ENCODE measurements at places on chromosomes 3 and 15. TPM values are rescaled to one million over a fixed set of nuclear protein-coding genes. Genes with fewer than 3 reads are reported as not detected.

Gene ZPLD1
- total RNA-seq, result not detected

Gene KCNMB3
- 3.8 TPM for total RNA-seq

Gene ROBO1
- 31.7 TPM for total RNA-seq

Gene ZNF280D
- 96.6 TPM for total RNA-seq

Gene IL20RB
- 15.2 TPM for total RNA-seq

Gene TRIM59
- 1.4 TPM for total RNA-seq

Gene PLS1
- 0.53 TPM for total RNA-seq

Gene TSC22D2
- total RNA-seq, result 30.6 TPM

GRCh38 chr15:76360416-76360815 lies 23.8 kb downstream of the ISL2 start:
- no peak for DNase-seq

GRCh38 chr3:135125171-135125801 lies 330.2 kb downstream of the EPHB1 start:
- DNase-seq, result no peak

GRCh38 chr3:41302295-41302694 lies 103.0 kb downstream of the CTNNB1 start:
- DNase-seq, result no peak

GRCh38 chr3:129278966-129279906 lies 566 bp downstream of the HMCES start:
- peak; percentile 68 for DNase-seq

DNA sequence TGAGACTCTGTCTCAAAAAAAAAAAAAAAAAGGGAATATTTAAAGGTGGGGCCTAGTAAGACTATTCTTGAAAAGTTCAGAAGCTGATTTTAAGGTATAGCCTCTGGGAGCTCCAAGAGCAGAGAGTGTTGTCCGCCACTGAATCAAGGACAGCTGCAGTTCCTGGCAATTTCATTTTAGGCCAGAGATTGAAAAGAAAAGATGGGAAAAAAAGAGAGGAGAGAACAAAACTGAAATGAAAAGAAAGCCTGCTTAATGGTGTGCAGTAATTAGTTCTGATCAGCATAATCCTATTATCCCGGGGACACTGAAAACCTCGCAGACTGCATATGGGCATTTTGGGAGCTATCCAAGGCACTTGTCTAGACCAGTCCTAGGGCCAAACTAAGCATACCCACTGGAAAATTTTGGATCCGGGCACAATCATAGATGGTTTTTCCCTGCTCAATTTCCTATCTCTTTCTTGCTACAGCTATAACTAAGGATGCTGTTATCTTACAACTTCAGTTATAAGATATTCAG lies 43.2 kb downstream of the EHHADH start:
- no peak for DNase-seq

DNA sequence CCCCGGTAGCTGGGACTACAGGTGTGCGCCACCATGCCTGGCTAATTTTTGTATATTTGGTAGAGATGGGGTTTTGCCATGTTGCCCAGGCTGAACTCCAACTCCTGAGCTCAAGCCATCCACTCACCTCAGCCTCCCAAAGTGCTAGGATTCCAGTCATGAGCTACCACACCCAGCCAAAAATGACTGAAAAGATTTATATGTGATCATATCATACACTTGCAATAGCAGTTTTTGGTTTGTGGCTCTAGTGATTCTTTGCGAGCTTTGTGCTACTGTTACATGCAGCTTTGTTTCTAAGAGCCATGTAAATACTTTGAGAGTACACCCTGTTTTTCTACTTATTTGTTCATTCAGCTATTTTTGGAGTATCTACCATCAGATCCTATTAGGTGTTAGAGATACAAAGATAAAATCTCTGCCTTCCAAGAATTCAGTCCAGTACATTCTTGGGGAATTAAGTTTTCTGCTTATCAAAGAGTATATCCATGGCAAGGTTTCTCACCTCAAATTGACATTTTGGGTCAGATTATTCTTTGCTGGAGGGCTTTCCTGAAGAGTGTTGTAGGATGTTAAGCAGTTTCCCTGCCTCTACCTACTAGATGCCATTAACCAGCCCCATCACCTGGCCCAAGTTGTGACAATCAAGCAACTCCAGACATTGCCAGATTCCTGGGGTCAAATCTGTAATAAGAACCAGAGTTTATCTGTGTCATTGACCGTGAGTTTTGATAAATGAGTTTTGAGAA lies 15.0 kb downstream of the SNAP23 start:
- DNase-seq, result no peak

GRCh38 chr3:141076036-141076773 lies 25.1 kb downstream of the SPSB4 start:
- DNase-seq, result no peak

- DNase-seq, result no peak
Measured at GRCh38 chr15:81780966-81781365, 264.9 kb downstream of the MEX3B start.

- no peak for DNase-seq
Measured at GRCh38 chr3:194880940-194881925, 195.6 kb downstream of the FAM43A start.

GRCh38 chr3:44555723-44556122 lies 730 bp downstream of the ZKSCAN7 start:
- DNase-seq, result no peak

GRCh38 chr3:83953417-83954089 lies 1005.2 kb upstream of the CADM2 start:
- no peak for DNase-seq

- DNase-seq, result no peak
Measured at GRCh38 chr3:179842061-179842460, 189.2 kb downstream of the USP13 start.

DNA sequence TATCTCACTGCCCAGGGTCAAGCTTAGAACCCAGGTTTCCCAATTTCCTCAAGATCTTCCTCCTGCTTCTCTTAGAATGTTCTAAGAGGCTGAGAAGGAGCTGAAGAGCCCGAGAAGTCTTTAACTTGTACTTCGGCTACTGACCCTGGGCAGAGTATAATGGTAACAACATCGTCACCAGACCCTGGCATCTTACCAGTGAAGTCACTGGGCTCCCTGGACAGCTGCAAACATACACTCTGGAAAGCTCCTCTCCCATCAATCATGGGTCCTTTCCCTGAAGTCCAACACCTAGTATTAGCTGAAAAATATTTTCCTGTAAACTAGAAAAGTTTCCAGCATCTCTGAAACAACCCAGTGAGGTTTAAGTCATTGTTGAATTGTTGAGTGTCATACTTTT lies 22.7 kb downstream of the CPEB1 start:
- no peak for DNase-seq

GRCh38 chr15:59991834-59992233 lies 12.3 kb upstream of the FOXB1 start:
- DNase-seq, result no peak

GRCh38 chr15:41417418-41418195 lies 712 bp downstream of the RTF1 start:
- peak; percentile 70 for DNase-seq

DNA sequence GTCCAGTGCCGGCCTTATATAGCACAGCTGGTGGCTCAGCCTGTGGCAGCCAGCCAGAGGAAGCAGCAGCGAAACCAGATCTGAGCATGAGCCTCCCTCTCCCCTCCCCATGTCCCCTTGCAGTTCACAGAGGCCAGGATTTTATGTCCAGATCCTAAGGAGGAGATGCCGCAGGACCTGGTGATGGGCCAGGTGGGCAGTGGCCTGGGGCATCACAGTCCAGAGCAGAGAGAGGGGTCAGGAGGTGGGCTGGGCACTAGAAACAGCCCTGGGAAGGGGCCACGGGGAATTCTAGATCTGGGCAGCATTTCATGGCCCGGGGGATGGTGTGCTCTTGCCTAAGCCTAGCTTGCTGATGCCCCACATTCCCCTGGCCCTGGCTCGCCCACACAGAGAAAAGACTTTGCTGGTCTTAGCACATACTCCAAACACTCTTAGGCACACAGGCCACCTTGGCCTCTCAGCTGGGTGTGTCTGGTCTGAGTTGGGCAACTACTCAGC lies 259 bp upstream of the CILP start:
- DNase-seq, result no peak

DNA sequence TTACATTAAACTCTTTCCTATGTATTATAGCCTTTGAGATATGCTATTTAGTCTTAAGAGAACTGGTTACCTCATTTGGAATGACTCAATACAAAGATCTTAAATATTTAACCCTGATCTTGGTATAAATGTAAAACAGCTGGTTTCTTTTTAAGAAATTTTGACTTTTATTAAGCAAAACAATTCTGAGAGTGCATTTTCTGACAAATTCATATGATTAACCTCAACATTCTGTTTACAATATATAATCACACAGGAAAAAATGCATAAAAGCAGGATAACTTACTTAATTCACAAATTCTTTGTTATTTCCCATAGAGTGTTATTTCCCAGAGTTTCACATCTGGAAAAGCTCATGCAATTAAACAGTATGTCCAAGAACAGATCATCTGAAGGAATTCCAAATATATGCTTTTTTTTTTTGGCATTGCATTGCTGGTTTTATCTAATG lies 400.4 kb upstream of the THBS1 start:
- no peak for DNase-seq

- DNase-seq, result no peak
Measured at GRCh38 chr15:26103002-26103404, 239.9 kb upstream of the ATP10A start.

DNA sequence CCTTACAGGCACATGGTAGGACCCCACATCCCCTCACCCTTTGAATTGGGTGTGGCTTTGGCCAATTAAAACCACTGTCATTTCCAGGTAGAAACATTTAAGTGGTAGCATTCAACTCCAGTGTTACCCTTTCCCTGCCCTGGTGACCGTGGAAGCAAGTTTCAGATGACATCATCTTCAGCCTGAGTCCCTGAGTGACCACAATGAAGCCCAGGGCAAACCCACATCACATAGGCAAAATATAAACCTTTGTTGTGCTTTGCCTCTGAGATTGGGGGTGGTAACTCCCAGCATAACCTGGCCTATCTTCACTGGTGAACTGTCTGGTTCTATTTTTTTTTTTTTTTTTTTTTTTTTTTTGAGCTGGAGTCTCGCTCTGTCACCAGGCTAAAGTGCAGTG lies 404.0 kb upstream of the WNT5A start:
- no peak for DNase-seq

All from sciatic nerve (tissue), 2 donors.